ENCODE measurements at places on chromosomes 13 and 19.

DNA sequence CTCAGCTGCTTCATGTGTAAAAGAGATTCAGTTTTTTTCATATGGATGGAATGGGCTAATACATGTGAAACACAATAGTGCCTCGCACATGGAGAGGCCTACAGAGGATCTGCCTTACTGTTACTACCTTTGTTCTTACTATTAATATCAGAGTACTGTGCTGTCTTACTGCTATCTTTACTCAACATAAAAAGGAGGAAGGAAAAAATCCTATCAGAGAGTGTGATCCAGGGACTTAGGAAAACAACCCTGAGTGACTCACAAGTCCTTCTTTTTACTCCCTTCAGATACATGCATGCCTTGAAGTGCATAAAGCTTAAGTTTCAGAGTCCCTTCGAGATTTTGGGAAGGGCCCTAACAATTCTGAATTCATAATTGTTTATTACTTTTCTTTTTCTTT lies 136.8 kb downstream of the TBC1D4 start:
- DNase-seq: no peak

DNA sequence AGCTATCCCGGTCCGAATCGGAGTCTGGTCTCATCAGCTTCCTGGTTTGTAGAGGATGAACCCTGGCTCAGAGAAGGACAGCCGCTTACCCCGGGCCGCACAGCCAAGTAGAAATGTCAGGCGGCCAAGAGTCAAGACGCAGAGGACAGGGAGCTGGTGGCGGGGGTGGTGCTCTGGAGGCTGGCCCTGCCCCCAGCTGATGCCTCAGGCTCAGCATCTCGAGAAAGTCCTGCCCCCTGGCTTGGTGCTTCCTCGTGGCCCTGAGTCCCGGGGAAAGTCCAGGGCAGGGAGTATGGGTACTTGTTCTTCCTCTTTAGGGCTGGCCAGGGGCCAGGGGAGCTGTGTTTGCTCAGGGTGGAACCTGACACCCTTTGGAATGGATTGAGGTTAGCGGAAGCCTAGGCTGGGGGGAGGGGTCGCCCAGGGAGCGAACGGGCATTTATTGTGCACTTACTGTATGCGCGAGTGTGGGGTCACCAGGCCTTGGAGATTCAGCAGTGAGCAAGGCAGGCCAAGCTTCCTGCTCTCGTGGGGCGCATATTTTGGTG lies 2.2 kb downstream of the TJP3 start:
- peak; percentile 39 for DNase-seq

DNA sequence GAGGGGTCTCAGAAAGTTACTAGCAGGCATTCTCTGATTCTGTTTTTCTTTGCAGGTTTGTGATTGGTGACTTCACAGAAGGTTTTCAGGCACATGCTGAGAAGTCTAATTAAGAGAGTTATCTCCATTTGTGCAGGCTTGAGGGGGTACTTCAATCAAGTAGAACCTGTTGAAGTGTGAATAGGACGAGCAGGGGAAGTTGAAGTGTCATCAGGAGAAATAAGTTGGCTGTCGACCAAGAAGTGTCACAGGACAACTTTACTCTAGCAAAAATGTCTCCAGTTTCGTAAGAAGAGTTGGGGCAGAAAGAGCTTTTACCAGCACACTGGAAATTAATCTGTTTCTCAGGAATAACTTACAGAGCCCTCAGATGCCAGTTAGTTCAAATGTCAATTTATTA lies 576.5 kb upstream of the SLITRK5 start:
- no peak for DNase-seq

DNA sequence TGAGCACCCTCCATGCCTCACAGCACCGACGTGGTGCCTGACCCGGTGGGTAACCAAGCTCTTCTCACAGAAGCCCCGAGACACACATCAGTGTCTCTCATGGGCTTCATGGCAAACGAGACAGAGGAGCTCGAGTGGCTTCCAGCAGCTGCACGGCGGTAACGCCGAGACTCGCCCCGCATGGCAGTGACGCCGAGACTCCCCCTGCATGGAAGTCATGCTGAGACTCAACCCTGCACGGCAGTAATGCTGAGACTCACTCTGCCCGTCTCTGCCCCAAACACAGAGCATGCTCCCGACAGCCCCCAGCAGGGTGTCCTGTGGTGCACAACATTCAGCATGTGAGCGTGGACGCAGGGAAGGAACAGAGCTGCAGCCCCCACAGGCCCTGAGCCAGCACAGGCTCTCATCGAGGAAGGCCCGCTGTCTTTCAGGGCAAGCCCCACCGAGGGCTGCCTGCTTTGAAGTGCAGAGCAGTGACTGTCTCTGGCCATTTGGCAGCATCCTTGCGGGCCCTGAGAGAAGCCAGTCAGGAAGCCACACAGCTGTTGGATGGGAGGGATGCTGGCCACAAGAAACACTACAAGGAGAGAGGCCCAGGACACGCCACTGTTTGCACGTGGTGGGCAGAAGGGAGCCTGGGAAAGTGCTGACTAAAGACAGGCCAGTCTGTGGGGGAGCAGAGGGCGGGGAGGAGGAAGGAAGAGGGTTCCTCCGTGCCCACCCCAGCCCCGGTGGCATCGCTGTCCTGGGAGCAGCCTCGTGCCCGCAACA lies 9.5 kb downstream of the GAS6 start:
- DNase-seq: peak; percentile 98

DNA sequence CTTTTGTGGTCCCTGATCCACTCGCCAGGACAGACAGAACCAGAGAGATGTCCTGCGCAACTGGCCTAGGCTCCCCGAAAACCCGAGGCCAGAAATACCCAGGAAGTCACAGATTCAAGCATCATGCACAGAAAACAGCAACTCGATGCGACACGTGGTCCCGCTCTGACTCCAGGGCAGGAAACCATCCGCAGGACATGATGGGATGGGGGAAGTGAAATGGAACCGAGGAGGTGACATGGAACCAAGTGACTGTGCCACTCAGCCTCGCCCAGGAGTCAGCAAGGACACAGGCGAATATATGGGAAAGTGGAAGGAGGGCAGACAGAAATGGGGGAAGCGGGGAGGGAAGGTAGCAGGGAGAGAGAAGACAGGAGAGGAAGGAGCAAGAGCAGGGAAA lies 1.1 kb downstream of the ZSCAN18 start:
- DNase-seq: no peak

DNA sequence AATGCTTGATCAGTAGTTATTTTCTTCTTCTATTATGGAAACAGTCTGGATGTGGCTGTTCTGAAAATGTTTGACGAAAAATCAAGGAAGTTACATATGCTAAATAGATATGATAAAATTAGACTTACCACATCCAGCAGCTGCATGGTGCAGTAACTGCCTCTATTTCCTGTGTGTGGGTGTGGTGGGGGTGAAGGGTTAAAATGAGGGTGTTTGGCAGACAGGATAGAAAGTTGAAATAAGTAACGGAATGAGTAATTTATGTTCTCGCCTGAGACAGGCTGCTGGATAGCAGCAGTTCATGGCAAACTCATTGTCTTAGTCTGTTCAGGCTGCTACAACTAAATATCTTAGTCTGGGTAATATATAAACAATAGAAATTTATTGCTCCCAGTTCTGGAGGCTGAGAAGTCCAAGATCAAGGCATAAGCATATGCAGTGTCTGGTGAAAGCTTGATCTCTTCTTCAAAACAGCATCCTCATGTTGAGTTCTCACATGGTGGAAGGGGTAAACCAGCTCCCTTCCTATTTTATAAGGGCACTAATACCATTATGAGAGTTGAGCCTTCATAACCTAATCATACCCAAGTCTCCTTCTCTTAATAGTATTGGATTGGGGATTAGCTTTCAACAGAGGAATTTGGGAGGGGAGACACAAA lies 1248.9 kb downstream of the SLITRK5 start:
- DNase-seq: no peak

DNA sequence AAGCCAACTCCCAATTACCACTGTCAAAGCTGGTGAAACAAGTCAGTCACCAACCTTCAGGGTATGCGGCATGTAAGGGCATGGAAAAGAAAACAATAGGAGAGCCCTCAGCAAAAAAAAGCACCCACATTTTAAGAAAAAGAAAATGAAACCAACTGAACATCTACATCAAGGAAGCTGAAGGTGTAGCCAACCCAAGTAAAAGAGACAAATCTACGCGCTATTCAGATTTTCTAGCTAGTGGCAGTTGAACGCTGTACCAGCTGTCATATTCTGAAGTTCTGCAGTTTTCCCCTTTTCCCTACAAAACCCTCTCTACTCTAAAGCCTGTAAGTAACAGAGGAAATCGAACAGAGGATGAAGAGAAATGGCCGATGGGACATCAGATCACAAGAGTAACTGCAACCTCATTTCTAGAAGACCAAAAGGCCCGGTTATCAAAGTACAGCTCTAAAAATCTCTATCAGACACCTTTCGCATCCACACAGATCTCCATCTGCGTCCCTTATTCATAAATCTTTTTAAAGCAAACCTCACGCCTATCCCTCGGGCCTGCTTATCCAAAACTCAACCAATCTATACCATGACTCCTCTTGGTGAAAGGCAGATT lies 1.4 kb downstream of the MYCBP2 start:
- no peak for DNase-seq

DNA sequence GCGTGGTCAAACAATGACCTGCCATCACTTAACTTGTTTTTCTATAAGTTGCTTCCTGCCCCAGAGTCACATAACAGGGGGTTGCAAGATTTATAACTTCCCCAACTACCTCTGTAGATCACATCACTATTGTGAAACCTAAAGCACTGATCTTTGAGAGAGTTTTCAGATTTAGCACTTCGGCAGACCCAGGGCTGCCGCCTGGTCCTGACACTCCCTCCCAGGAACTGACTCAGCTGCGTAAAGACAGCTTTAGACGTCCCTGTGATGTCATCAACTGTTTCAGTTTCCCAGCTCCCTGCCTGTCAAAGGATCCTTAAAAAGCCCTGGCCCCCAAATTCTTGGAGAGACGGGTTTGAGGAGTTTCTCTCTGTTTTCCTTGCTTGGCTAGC lies 33.3 kb downstream of the IGFL2 start:
- DNase-seq: no peak

- DNase-seq: peak; percentile 86
These were observed at the start of gene TMEM38A for GRCh38 chr19:16660763-16661479. TMEM38A (plus strand) TSS chr19:16661139; CDS start chr19:16661218, 79 bp downstream.

DNA sequence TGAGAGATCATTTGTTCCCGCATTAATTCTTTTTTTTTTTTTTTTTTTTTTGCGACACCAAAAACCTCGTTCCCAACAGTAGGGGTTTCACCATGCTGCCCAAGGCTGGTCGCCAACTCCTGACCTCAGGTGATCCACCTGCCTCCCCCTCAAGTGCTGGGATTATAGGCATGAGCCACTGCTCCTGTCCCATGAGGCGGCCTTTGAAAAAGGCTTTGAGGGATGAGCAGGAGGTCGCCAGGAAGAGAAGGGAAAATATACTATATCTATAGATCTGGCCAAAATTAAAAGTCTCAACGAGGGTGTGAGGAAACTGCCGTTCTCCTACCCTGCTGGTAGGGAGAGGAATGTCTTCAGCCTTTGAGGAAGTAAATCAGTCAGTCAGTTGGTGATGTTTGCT lies 26.2 kb downstream of the ZNF473 start:
- no peak for DNase-seq

DNA sequence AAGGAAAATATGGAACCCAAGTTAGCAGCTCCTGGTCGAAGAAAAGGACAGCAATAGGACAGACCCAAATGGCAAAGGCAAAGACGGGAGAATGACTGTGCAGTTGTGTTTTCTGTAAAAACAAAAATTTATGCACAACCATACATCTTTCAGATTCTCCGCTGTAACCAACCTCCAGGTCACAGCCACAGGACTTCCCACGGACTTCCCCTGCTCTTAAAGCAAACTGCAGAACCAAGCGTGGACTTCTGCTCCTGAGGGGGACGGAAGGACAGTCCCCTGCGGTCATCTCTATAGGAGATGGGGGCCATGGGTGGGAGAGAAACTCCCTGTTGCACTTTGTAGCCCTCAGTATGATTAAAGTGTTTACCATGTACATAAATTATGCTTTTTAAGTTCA lies 2.5 kb downstream of the GRTP1 start:
- no peak for DNase-seq

- no peak for DNase-seq
These were observed 5.6 kb upstream of the AMH start for GRCh38 chr19:2243274-2244124.

DNA sequence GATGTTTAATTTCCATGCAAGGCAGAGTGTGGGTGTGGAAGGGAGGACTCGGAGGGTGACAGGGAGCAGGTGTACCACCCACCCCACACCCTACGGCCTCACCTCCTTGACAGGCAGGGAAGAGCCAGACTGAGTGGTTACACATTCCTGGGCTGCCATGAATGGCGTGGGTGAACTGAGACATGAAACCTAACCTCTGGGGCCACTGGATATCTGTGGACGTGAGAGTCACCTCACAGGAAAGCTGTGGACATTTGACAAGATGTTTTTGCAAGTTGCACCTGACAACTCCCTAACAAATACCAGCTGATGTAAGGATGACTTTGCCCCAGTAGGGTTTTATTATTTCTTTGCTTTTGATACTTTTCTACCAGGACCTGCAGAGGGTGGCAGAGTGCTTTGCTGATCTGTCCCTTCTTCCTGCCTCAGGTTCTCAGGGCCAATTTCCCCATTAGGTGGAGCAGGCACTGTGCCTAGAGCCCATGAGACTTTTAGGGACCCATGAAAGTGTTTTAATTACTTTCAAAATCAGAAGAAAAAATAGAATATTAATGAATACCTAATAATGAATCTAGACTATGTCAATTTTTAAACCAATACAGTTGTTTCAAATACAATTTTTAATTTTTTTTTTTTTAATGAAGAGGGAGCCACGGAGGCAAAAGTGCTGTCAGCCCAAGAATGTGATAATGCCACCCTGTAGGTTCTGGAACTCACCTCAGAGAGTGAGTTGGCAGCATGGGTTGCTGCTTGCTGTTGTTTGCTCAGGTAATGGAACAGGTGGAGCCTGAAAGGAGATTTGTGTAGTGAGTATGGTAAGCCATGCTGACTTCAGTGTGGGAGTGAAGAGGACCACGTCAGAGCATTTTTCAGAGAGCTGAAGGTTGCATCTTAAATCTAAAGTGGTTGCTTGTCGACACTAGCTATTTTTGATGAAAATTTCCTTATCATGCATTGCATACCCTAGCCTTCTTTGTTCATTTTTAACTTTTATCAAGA lies 58.0 kb upstream of the CYSLTR2 start:
- DNase-seq: peak; percentile 66

- no peak for DNase-seq
These were observed 17.5 kb upstream of the PSG9 start for GRCh38 chr19:43286786-43287185.

GRCh38 chr19:803099-803561 lies 5.9 kb downstream of the PTBP1 start:
- DNase-seq: no peak

DNA sequence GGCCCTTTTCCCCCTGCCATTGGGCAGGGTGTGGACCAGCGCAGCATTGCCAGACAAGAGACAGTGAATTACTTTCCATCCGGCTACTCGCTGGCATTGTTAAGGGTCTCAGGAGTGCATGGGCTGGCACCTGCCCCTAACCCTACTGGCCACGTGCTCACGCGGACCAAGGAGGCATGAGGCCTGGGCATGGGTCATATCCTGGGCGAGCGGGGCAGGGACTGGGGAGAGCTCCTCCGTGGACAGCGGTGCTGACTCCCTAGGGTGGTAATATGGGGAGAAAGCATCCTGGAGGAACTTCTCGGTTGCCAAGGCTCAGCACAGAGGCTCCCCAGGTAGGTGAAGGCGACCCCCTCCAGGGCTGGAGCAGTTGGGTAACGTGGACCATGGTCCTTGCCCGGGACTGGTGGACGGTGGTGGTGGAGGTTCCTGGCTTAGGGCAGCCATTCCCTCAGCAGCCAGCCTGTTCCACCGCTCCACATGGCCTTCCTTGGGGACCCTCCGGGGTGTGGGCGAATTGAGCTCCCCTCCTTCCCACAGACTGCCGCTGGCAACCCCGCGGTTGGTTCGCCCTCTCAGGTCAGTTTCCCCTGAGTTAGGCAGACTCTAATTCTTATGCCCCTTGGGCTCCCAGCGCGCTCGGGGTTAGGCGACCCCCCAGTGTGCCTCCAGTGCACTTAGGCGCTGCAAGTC lies 465.1 kb downstream of the SLITRK5 start:
- DNase-seq: no peak

Measured in myocyte (in vitro differentiated cells).